ENCODE measurements at places on chromosomes 3 and 15.

GRCh38 chr15:75925440-75925839, 21.8 kb downstream of the FBXO22 start:
- DNase-seq, result no peak

DNA sequence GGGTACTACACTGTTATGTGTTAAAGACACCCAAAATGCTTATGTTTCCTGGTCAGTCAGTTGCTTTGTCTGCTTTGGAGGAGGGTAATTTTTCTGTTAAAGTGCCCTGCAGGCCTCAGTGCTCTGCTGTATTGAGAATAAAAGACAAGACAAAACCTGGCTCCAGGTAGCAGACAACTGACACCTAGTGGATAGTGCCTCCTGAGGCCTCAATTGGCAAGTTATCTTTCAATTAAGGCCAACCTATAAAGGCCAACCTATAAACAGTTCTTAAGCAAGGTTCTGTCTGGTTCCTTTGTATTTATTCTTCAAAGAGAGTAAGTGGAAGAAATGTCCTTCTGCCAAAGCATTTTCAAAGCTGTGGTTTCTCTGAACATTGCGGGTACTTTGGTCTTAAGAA, 773.8 kb downstream of the MECOM start:
- no peak for DNase-seq

DNA sequence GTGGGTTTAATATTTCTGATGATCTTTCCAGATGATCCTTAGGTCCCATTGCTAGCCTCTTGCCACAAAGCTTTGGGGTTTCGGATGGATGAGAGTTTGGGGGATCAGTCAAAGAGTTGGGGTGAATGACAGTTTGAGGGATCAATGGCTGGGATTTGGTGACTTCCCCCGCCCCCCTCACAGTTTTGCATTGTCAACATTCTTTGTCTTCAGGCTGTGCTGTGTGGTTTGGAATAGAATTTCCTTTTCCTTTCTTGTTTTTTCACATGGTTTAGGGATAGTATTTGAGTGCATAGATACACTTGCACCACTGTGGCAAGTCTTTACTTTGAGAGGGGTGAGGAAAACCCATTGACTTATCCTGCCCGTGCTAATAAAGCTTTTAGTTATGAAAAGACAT, 14.3 kb downstream of the MEF2A start:
- no peak for DNase-seq

GRCh38 chr3:11145888-11146287, 8.4 kb upstream of the HRH1 start:
- no peak for DNase-seq

DNA sequence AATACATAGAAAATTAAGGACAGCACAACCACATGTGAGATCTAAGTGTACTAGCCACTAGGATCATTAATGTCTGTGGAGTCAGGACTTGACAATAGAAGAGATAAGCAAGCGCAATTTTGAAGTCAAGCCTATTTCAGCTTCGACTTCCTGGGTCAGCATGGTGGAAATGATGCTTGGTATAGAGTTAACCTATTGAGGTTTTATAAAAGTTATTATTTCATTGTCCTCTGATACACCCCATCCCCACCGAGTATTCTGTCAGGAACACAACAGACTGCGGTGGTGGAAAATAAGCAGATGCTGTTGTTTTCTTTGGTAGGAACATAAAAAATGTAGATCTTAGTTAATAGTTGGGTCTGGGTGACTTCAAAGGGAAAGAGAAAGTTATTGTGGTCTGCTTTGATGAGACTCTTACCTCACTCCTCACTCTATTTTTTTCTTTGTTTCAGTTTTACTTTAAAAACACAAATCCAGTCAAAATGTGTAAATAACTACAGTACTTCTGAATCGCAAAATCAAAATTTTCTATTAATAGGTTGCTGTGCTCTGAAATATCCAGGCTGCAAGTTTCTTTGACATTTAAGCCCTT, 82.1 kb downstream of the IL5RA start:
- DNase-seq, result no peak

- DNase-seq, result no peak
Measured at GRCh38 chr3:172577987-172578570, 54.8 kb upstream of the TNFSF10 start.

DNA sequence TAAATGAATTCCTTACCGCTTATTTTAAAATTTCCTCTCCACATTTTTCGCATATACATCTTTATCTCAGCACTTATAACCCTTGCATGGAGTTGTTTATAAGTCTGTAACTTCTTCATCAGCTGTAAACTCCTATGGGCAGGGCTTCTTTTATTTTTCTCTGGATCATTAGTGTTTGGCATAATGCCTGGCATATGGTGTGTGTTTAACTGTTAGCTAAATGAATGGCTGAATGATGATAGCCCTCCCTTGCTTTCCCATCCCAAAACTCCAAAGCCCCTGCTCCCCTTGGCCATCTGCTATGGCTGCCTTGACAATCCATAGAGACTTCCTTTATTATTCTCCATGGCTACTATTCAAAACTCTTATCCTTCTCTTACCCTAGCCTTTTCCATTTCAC, 48.1 kb upstream of the SEMA6D start:
- DNase-seq, result no peak

DNA sequence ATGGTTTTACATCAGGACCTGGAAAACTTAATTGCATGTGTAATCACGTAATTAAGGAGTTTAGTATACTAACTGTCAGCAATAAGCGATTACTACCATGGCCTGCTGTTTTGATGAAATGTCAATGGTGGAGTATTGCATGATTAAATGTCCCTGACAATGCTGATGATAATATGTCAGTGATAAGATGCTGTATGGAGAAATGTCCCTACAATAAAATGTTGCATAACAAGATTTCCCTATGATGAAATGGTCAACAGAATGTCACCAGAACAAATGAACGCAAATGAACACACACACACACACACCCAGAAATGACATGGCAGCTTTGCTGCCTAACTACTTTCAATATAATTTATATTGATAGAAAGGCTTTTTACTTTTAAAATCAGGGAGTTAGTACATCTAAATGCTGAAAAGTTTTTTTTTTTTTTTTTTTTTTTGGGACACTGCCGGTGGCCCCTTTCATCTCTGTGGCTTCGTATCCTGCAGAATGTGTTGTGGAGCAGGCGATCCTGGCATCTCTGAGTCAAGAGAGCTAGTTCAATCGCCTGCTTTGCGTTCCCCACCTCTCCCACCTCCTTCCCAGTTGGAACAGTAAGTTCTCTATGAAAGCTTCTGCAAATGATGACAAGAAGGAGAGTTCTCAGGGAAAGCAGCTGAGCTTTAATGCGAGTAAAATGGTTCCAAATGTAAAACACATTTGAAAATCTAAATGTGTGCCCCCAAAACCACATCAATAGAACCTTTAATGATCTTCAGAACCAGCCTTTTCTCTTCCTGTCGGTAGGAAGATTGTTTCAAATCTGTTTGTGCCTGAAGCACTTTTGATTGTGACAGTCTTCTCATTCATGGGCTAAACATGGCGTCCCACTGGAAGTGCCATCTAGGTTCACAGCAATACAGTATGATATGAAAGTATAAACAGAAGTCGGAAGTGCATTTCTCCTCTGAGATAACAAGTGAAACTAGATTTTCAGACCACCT, 170.1 kb upstream of the GBE1 start:
- no peak for DNase-seq

GRCh38 chr3:21729888-21730459, 21.0 kb downstream of the ZNF385D start:
- DNase-seq, result no peak

DNA sequence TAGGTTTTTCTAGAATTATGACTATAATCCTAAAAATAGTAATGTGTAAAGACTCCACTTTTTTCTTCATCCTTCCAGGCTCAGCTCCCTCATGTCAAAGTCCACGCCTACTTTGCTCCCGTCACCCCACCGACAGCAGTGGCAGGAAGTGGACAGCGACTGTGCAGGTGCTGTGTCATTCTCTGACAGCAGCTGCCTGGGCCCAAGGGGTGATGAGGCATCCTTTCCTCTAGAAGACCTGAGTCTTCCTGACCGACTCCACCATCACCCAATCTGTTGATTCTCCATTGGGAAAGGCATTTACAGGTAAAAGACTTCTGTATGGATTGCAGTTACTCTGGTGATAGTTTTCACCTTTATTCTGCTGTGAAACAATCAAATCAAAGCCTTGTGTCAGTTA, 54.8 kb downstream of the UBP1 start:
- DNase-seq, result no peak
